ENCODE measurements at places on chromosomes 4 and X.

DNA sequence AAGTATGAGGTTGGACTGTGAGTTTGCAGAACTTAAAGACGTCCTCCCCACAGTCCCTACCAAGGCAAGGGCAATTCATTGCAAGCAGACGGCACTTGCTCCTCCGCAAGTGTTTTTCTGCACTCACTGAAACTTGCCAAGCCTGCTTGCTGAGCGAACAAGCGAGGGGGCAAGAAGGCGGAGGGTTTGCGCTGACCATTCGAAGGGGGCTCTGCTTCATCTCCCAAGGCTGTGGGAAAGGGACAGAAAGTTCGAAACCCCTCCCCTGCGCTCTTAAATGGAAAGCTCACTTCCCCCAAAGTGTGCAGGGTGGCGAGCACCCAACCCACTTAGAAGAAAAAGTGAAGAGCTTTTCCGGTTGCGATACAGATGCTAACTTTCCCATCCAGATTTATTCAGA lies 1.4 kb downstream of the MID1 start:
- DNase-seq, result no peak

- DNase-seq, result no peak
These were observed 36.4 kb upstream of the N4BP2 start for GRCh38 chr4:40020221-40020620.

- DNase-seq, result no peak
These were observed 88.6 kb upstream of the MXRA5 start for GRCh38 chrX:3435057-3435456.

- DNase-seq, result no peak
These were observed 1.6 kb downstream of the PAPSS1 start for GRCh38 chr4:107718351-107718965.

DNA sequence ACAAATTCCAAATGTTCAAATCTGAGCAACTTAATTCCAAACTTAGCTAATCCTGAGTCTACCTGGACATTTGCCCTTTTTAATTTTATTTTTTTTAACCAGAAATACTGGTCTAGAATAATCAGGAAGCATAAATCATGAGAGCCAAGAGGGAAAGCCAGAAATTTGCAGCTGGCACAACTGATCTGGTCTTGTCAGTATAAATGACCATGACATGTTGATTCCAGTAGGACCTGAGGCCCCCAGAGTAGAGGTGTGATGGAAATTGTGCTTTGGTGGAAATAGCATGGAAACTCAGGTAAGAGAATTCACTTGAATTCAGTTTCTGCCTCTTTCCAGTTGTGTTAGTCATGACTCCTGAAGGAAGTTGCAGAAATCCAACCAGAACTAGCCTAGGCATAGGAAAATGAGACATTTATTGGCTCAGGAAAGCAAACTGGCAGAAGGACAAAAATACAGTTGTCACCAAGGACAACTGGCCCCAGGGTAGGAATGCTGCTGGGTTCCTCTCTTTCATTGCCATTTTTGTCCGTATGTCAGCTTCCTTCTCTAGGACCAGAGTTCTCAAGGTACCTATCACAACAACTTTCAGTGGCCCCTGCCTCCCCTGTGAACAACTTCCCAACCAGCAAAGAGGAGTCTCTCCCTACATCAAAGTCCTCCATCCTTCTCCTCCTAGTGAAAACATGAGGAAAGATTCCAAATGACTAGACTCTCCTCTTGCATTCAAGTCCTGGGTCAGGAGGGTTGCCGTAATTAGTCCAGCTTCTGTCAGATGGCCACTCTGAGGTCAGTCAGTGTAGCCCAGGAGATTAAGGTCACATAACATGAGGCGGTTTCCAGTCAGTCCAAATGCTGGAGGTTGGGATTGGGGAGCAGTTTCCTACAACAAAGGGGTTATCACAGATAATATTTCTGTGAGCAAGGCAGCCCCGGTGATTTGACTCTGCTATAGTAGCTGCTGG lies 29.3 kb upstream of the MYOZ2 start:
- DNase-seq, result no peak

DNA sequence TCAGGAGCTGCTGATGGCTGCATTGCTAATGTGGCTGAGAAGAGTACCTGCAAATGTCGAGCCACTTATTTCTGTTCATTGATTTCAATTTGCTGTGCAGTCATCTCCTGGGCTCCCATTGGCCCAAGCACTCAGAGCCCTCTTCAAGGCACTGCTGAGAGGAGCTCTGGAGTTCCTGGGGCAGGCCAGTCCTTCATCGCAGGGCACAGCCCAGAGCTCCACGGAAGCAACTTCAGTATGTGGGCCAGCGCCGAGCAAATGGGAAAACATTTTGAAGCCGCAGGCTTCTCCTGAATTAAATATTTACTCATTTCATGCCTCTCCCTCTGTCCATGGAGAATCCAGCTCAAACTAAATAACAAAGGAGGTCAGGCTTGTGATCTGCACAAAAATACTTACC lies 383.3 kb downstream of the BCOR start:
- no peak for DNase-seq

DNA sequence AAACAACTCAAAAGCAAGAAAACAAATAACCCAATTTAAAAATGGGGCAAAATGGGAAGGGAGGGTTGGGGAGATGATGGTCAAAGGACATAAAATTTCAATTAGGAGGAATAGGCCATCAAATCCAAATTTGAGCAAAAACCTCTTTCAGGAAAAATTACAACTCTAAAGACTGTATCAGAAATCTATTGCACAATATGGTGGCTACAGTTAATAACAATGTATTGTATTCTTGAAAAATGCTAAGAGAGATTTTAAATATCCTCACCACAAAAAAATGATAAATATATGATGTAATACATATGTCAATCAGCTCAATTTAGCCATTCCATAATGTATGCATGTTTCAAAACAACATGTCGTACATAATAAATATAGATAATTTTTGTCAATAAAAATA lies 60.7 kb downstream of the RELL1 start:
- no peak for DNase-seq

DNA sequence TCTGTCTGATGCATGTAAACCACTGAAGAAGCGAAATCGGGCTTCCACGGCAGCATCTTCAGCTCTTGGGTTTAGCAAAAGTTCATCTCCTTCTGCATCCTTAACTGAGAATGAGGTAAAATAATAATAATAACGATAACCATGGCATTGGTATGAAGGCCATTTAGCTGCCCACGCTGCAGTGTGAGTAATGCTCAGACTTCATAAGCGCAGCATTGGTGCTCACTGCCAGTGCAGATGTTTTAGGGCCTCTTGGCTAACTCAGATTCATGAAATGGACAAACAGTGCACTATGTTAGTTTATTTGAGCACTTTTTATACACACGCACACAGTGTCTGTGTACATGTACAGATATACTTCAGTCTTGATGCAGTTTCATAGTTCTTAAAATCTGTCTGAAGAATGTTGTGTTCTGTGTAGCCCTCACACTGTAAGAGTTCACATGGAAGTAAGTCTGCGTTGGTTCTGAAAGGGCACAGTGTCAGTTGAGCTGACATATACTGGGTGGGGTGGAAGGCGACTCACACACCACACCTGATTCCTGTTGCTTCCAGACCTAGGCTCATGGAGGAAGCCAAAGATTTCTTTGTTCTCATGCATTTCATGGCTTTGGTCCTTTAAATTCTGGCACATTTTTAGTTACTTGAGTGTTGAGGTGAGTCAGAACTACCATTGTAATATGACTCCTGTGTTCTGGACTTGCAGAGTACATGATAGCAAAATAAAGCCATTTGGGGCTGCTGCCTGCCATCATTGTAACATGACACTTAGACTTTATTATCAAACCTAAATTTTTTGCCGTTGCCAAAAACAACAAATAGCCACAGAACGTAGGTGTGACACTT lies 68.7 kb downstream of the NSD2 start:
- peak; percentile 4 for DNase-seq

- peak; percentile 77 for DNase-seq
These were observed 760 bp downstream of the UGT8 start for GRCh38 chr4:114599231-114599902.

DNA sequence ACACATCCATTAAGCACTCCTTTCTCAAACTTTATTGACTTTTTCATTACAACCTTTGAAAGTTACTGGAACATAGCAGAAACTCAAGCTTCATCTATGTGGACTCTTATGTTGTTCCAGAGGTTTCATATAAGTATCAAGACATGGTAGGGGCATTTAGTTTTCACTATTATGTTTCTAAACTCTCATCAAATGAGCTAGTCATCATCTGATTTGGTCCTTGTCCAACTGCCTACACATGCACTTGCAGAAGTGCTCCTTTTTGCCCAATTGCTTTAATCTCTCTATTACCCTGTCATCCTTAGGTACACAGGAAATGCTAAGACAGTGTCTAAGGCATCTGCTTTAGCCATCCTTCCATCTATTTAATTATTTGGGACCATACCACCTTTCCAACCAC lies 42.2 kb upstream of the EPGN start:
- no peak for DNase-seq

DNA sequence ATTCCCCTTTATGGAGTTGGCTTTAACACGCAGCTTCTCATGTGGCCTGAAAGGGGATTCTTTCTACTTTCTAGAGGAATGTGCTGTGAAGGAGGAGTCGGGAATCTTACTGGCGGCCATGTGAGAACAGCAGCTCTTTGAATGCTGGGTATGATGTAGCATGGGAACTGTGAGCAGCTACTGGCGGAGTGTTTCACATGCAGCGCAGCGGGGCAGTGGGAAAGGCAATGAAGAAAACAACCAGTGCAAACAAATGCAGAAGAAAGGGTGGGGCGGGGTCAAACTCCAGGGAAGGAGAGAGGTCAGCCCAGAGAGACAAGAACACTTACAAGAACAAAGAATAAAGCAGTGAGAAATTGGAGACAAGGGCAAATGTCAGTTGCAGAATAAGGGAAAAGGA lies 363.8 kb upstream of the FTHL17 start:
- no peak for DNase-seq

DNA sequence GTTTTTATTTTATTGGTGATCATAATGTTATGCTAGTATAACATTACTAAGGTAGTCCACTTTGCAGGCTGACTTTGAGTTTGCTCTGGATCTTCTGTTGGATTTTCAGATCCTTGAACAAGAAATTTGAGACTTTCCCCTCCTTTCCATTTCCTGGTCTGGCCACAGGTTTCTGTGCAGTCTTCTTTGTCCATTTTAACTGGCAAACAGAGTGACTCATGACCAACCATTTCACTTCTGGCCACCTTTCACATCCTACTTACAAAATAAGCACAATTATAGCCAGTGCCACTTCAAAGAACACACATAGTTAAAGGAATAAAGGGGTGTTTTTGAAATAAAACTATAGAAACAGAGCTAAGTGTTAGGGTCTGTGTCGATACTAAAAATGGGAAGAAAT lies 8.4 kb downstream of the ANK2 start:
- DNase-seq, result peak; percentile 6

DNA sequence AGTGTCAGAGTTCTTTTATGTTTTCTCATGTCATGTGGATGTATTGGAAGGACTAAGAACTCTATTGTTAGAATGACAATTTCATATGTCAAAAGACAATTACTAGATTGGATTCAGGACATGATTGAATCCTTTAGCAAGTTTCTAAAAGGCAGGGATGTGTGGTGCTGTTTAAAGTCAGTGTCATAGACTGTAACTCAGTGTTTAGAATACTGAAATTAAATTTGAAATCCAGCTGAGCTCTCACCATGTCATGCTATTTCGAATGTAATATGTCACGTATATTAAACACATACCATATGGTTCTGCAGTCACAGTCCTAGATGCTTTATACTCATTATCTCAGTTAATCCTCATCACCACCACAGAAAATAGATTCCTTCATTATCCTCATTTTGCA lies 7.8 kb downstream of the GUCY1B1 start:
- DNase-seq, result no peak

- no peak for DNase-seq
These were observed 115.7 kb upstream of the FAM9B start for GRCh38 chrX:9149501-9150245.

- DNase-seq, result no peak
These were observed 439.4 kb downstream of the RAPGEF2 start for GRCh38 chr4:159542296-159542695.

DNA sequence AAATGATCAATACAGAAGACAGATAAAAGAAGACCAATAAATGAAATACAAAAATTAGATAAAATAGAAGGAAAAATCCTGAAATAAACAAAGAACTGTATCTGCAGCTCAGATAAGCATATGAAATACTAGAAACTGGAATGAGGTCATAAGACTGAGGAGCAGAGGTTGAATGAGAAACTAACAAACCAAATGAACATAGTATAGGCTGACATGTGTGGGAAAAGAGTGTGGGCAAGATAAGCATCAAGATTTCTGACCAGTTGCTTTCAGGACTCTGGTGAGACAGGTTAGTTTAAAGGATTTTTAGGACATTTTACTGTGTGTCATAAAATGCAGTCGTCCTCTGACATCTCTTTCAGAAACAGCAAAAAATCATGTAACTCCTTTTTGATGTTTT lies 2073.2 kb upstream of the TENM3 start:
- no peak for DNase-seq

- no peak for DNase-seq
These were observed 14.9 kb downstream of the HNRNPD start for GRCh38 chr4:82358847-82359246.

DNA sequence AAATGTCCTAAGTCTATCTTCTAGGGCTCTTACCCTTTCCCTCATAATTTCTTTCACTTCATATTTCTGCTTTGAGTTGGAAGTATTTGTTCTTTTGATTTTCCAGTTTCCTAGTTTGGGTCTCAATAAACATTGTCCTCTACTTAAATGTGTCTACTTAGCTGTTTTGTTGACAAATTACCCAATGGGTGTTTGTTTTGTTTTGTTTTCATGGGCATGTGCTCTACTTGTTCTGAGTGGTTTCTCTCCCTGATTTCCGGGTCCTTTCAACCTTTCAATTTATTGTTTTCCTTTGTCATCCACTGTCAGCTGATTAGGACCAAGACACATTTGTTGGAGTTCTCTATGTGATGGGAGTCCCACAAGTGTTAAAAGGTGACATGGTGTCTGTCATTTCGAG lies 1181.4 kb downstream of the RPA4 start:
- DNase-seq, result no peak

DNA sequence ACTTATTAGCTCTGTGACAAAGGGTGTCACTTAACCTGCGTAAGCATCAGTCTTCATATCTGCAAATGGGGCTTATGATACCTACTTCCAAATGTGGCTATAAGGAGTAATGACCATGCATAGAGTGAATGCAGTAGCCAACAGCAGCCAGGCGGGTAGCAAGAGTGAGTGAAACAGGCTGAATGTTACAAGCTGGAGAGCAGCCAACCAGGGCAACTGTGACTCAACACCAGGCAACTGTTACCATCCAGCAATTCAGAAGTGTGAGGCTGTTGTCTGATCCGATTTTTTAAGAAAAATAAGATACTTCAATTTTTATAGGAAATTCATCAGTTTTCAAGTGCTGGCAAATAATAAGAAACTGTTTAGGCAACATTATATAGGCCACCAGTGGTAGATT lies 270.2 kb upstream of the TAPT1 start:
- DNase-seq, result peak; percentile 9

- peak; percentile 29 for DNase-seq
These were observed 279.5 kb downstream of the ANKRD50 start for GRCh38 chr4:124433044-124433443.

- no peak for DNase-seq
These were observed 455.4 kb downstream of the PCDH18 start for GRCh38 chr4:137076908-137077307.

DNA sequence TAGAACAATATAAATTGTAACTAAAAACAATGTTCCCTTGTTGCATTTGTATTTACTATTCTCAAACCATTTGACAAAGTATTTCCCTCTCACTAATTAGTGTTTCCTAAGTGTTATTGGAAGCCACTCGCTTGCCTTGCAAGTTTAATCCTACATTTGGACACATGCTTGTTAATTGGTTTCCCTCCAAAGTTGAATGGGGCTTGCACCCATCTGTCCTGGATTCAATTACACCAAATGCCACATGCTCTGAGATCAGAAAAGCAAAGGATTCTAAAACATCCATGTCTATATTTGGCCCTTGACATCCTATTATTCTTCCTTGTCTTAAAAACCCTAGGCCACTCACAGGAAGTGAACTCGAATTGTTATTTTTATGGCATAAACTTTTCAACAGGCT lies 146.6 kb downstream of the AMELX start:
- DNase-seq, result no peak
